ENCODE measurements at places on chromosomes 11 and 22. TPM values are rescaled to one million over a fixed set of nuclear protein-coding genes. Genes with fewer than 3 reads are reported as not detected.

DNA sequence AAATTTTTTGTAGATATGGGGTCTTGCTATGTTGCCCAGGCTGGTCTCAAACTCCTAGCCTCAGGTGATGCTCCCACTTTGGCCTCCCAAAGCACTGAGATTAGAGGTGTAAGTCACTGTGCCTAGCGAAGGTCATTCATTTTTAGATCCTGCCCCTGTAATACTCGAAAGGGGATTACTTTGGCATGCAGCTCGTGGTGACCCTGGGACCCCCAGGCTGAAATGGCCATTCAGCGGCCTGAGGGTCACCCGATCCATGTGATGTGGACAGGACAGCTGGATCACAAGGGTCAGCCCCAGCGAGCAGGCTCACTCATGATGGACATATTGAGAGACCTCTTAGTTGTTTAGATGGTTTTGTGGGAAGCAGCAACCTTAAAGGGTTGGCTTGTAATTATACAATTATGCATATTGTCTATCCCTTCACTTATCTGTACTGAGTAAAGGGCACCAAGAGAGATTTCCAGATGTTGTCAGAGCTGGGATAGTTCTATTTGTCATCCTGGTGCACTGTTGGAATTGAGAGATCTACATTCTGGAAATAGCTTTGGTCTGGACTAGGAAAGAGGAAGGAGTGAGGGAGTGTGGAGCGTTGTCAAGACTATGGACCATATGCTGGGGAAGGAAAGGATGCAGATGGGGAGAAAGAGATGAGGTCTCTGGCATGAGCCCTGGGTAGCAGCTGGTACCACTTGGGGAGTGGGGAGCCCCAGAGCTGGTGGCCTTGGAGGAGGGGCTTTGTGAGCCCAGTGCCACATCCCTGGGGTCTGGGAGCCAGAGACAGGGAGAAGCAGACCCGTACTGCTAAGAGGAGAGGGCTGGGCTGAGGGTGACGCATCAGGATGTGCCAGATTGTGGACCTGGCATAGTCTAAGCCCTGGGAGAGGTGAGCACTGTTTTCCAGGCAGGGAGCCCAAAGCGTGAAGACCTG lies 15.5 kb downstream of the RHBDD3 start:
- no peak for DNase-seq

DNA sequence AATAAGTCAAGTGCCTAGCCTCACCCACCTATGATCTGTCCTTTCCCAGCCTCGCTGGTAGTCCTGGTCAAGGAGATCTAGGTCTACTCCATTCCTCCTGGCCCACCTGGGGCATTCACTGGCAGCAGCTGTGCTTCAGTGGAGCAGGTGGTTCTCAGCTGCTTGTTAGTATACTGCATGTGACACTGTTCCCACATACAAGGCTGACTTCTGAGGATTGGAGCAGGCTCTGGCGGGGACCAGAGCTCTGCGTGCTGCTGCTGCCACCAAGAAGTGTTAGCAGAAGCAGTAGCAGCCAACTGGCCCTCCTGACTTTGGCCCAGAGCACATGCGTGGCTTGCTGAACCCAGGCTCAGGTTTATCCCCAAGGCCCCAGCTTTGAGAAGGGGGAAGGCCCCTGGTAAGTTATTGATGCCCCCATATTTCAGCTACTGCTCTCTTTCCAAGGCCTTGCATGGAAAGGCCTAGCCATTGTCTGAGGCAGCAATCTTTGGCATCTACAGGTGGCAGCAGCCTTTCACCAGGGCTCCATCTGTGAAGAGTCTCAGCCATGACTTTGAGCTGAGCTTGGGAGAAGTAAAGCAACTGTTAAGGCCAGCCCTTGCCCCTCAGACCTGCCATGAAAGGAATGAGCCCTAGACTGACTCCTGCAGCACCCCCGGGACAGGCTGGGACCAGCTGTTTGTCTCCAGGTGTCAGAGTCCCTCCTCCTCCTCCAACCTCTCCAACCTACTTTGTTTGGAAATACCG lies 26.5 kb downstream of the ARHGAP1 start:
- no peak for DNase-seq

- DNase-seq, result no peak
Observed at GRCh38 chr11:100586361-100587101, 100.6 kb upstream of the ARHGAP42 start.

- no peak for DNase-seq
Observed at GRCh38 chr11:34787895-34788294, 128.3 kb downstream of the APIP start.

MUC5B gene
- total RNA-seq, result 2.1 TPM

All from PC-9 (cell line).